ENCODE measurements at places on chromosomes 1 and 21.

GRCh38 chr21:45910548-45911221 lies 70.9 kb upstream of the COL6A1 start:
- no peak for DNase-seq

DNA sequence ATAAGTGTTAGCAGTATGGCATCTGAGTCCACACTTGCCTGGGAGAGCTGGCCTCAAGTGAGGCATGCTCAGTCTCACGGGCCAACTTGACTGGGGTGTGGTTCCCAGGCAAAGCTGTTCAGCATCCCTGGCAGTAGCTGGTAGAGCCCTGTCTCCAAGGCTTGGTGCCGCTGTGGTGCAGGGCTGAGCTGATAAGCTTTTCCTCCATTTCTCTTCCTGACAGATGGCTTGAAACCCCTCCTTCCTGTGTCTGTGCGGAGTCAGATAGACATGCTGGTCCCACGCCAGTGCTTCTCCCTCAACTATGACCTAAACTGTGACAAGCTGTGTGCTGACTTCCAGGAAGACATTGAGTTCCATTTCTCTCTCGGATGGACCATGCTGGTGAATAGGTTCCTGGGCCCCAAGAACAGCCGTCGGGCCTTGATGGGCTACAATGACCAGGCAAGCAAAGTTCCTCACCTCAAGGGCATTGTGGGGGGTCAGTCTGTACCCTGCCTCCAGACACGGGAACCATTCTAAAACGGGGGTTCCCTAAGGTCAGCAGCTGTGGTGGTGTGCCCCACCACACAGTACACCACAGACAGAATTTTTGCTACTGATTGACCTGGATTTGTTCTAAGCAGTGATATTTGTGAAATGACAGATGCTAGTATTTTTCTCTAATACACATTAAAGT lies 13.7 kb upstream of the MIIP start:
- DNase-seq = no peak

DNA sequence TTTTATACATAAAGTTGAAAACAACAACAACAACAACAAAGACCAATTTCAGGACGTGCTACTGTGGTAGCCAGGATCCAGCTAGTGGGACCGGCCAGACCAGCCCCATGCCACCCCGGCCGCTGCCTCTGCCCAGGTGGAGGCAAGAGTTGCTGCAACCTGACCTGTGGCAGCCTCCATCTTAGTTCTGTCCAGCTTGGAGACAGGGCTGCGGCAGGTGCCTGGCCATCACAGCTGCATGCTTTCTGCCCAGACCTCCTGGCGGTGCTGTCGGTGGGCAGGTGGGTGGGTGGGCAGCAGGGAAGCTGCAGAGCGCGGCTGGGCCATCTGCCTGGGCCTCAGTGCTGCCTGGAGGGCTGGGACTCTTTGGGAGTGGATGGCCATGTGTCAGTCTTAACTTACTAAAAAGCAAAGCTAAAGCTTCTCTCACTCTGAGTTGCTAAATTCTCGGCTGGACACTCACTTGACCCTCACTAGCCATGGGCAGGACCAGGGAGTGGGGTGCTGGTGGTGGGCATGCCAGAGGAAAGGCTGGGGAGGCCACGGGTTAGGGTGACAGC lies 38.6 kb downstream of the KIAA1614 start:
- no peak for DNase-seq

DNA sequence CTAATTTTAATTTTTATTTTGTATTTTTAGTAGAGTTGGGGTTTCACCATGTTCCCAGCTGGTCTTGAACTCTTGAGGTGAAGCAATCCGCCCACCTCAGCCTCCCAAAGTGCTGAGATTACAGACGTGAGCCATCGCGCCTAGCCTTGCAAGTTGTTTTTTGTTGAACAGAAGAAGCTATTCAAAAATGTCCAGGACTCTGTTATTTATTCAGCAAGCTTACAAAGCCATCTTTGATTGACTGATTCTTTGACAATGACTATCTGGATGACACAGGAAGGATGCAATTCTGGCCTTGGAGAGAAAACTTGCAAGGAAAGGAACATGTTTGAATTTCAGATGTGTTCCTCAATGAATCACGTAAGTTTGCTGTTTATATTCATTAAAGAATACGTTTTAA lies 63.5 kb downstream of the MAP3K7CL start:
- DNase-seq = no peak

DNA sequence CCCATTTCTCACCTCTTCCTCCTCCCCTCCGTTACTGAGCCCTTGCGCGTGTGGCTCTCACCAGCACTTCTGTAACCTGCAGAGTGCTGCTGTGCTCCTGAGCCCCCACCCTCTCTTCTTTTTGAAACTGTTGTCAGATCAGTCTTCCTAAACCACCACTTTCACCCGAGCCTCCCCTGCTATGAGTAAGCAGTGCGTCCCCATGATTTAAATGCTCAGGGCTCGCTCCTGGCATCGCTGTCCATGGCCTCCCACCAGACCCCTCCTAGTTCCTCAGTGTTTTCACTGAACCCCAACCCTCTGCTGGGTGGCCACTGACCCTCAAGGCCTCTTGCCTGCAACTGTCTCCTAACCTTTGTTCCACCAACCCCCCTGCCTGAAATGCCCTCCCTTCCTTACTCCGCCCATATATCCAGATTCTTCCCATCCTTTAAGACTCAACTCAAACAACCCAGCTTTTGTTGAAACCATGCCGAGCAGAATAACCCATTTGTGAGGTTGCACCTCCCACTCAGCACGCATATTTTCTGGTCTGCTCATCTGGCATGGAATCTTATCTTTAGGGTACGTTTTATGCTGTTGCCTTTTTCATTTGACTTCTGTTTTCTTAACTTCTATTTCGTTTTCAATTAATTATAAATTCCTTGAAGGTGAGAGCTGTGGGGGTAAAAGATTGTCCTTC lies 64.5 kb upstream of the FAM3B start:
- no peak for DNase-seq

DNA sequence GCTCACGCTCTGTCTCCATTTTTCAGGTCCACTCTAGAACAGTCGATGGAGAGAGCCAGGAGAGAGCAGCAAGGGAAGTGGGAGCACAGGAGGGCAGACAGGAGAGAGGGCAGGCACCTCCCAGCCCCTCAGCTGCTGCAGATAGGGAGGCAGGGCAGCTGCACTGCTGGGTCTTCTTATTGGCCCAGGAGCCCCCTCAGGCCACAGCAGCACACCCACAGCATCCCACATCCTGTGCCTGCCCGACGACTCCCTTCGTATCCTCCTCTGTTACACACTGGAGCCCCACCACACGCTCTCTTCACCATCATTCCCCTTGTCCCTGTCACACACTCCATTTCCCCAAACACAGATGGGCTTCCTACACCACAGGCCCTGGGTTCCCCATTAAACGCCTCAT lies 13.7 kb upstream of the ARTN start:
- DNase-seq = no peak

GRCh38 chr1:181180407-181181031 lies 92.0 kb downstream of the IER5 start:
- DNase-seq = no peak

DNA sequence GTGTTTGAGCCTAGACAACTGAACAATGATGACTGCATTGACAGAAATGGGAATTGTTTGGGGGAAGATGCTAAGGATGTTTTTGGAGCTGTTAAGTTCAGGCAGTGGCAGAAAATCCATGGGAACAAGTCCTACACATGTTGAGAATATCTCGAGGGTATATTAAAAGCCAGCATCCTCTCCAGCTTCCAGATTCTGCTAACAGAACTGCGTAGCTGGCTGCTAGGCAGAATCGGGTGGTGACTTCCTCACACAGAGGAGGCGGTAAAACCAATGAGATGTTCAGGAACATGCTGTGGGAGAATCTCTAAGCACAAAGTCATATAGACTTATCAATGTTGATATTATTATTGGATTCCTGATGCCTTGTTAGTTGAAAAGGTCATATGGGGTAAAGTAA lies 14.8 kb downstream of the FAM163A start:
- DNase-seq = no peak

DNA sequence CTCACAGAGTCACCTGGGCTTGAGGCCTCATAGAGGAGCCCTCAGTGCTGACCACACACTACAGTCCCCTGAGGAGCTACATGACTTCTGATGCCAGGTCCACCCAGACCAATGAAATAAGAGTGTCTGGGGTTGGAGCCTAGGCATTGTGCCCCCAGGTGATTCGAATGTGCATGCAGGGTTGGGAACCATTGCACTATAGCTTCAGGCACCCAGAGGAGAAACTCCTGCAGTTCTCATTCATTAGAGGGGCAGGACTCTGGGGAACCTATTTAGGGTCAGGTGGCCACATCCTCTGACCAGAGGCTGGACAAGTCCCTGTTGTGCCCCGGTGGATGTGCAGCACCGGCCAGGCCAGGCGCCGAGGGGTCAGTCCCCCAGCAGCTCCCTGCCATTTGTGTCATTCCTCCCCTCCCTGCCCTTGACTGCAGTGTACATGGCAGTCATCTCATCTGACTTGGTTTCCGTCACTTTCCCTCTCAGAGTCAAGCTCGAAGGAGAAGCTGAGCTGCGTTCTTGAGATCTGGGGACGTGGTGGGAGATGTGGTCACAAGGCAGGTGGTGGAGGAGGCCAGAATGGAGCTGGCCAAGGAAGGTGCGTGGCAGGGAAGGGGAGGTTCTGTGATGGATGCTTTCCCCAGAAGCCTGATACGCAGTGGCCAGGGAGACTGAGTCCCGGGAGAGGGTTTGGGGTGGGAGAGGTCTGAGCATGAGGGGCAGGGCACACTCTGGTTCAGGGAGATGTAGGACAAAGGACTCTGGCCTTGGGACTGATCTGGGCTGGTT lies 6.4 kb downstream of the CLDN19 start:
- no peak for DNase-seq

DNA sequence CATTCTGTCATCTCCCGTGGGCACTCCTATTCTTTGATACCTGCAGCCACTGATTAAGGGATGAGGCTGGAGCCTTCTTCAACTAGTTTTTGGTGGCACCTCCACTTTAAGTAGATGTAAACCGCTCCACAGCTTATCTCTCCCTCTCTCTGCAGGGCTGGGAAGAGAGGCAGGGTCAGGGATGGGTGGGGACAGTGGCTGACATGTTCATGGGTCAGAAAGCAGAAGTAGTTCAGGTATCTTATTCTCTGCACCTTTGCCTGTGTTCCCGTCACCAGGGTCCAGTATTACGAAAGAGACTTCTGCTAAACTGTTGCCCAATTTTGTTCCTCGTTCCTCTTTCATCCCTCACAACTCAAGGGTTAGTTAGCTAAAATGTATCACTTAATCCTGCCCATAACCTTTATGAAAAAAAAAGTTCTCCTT lies 51.7 kb upstream of the EDEM3 start:
- DNase-seq = no peak

- no peak for DNase-seq
Measured at GRCh38 chr1:9293533-9294404, 1.1 kb downstream of the SPSB1 start.

DNA sequence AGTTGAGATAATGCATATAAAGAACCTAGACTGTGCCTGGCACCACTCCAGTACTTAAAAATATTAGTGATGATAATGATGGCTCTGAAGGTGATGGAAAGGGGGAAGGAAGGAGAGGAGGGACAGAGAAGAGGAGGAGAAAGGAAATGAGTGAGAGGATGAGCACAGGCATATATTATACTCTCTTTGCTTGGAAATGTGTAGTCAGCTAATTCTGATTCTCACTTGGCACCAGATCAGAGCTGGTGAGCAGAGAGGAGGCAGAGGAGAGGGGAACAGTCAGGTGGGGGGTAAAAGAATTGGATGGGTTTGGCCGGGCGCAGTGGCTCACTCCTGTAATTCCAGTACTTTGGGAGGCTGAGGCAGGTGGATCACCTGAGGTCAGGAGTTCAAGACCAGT lies 24.3 kb upstream of the MYOC start:
- no peak for DNase-seq

DNA sequence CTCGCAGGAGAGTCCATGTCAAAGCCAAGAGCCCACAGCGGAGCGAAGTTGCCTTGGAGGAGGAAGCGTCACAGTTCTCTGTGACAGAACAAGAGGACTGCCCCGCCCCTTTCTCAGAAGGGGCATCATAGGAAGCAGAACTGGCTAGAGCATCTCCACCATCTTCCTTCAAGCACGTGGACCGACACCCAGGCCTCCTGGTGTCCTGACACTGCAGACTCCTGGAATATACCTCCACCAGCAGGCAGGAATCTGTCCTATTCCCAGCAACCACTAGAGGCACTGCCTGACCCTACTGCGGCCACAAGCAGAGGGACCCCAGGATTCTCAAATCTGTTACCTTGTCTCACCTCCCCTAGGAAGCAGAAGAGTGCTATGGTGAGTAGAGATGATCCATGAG lies 37.8 kb downstream of the GPA33 start:
- DNase-seq = no peak

GRCh38 chr1:44237721-44238457 lies 24.6 kb downstream of the DMAP1 start:
- DNase-seq = peak; percentile 68

DNA sequence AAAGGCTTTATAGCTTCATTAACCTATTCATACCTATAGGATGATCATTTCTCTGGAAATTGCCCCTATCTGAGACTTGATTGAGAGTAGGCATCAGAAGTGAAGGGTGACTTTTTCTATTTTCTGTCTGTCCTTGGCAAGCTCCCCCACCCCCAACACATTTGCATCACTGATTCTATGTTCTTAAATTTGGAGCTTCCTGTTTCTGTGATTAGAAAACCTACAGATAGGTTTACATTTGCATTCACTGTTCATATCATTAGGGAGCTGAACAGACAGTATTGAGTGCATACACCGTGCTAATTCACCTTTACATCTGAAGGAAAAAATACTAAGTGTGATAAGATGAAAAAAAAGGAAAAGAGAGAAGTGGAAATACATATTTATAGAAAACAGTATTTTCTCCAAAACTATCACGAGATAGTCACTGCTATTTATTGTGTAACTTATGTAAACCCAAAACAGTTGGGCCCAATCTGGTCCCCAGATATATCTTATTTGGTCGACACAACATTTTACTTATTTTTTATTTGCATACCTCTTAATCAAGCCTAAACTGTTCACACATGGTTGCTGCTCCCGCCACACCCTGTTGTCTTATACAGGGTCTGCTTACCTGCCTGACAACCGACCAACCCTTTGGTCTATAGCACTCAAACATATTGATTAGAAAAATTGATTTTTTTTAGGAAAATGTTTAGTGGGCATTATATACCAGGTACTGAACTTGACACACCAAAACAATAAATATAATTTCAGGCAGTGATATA lies 218.8 kb downstream of the NTNG1 start:
- no peak for DNase-seq

- no peak for DNase-seq
Measured at GRCh38 chr1:167325151-167325550, 104.5 kb downstream of the POU2F1 start.

GRCh38 chr1:35223084-35223630 lies 30.2 kb upstream of the SFPQ start:
- DNase-seq = no peak

DNA sequence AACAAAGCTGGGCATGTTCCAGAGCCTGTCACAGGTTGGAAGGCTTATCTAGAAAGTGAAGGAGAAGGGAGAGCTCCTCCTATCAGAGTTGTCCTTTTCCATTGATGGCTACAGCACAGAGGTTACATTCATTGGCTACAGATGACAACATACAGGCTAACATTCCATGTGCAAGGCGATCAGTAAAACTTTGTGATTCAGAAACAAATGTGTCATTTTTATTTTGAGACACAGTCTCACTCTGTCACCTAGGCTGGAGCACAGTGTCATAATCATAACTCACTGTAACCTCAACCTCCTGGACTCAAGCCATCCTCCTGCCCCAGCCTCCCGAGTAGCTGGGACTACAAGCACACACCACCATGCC lies 32.6 kb downstream of the TRIM67 start:
- DNase-seq = no peak

- peak; percentile 70 for DNase-seq
Measured at GRCh38 chr1:181189691-181190363, 101.3 kb downstream of the IER5 start.

Measured in sciatic nerve (tissue), 2 donors.